ENCODE measurements at places on chromosomes 3 and 15. TPM values are rescaled to one million over a fixed set of nuclear protein-coding genes. Genes with fewer than 3 reads are reported as not detected.

RIOX2 gene
- 14.2 TPM for total RNA-seq

ISL2 gene
- total RNA-seq: not detected

RASGRP1 gene
- 2.2 TPM for total RNA-seq

ILDR1 gene
- not detected for total RNA-seq

GP5 gene
- 0.22 TPM for total RNA-seq

DUOXA2 gene
- not detected for total RNA-seq

MEIS2 gene
- total RNA-seq: 40.3 TPM

ANKRD63 gene
- total RNA-seq: not detected

SQOR gene
- total RNA-seq: 12.3 TPM

TEX9 gene
- 2.0 TPM for total RNA-seq

RASGRF1 gene
- 0.11 TPM for total RNA-seq

ATP13A5 gene
- not detected for total RNA-seq

PPP2R3A gene
- total RNA-seq: 82.8 TPM

SLC28A1 gene
- 0.83 TPM for total RNA-seq

LRRIQ4 gene
- not detected for total RNA-seq

STRIT1 gene
- total RNA-seq: 4.8 TPM

FBXO40 gene
- 147 TPM for total RNA-seq

C2CD4A gene
- 0.05 TPM for total RNA-seq

TRIM42 gene
- total RNA-seq: not detected

CD200 gene
- total RNA-seq: 1.4 TPM

SH3GL3 gene
- not detected for total RNA-seq

ROPN1 gene
- total RNA-seq: not detected

SNRPN gene
- total RNA-seq: 359 TPM

FGD5 gene
- total RNA-seq: 15.6 TPM

ARRDC4 gene
- total RNA-seq: 95.1 TPM

STAC gene
- total RNA-seq: 0.51 TPM

MST1R gene
- total RNA-seq: 1.2 TPM

PYGO1 gene
- 3.1 TPM for total RNA-seq

PTH1R gene
- 5.4 TPM for total RNA-seq

ZMYND10 gene
- 0.35 TPM for total RNA-seq

EPHB3 gene
- total RNA-seq: 3.6 TPM

CYP11A1 gene
- total RNA-seq: 2.5 TPM

IGSF11 gene
- 1.8 TPM for total RNA-seq

TRPM1 gene
- total RNA-seq: not detected

PROS1 gene
- total RNA-seq: 275 TPM

FETUB gene
- not detected for total RNA-seq

PTX3 gene
- 2.2 TPM for total RNA-seq

All from cardiac septum (tissue), 1 donor.